Vagina (tissue), 2 donors: ENCODE measurements at places on chromosomes 6 and 20. TPM values are rescaled to one million over a fixed set of nuclear protein-coding genes. Genes with fewer than 3 reads are reported as not detected.
A peak's percentile ranks its signal among the peaks of the same experiment; 100 is the strongest.

DNA sequence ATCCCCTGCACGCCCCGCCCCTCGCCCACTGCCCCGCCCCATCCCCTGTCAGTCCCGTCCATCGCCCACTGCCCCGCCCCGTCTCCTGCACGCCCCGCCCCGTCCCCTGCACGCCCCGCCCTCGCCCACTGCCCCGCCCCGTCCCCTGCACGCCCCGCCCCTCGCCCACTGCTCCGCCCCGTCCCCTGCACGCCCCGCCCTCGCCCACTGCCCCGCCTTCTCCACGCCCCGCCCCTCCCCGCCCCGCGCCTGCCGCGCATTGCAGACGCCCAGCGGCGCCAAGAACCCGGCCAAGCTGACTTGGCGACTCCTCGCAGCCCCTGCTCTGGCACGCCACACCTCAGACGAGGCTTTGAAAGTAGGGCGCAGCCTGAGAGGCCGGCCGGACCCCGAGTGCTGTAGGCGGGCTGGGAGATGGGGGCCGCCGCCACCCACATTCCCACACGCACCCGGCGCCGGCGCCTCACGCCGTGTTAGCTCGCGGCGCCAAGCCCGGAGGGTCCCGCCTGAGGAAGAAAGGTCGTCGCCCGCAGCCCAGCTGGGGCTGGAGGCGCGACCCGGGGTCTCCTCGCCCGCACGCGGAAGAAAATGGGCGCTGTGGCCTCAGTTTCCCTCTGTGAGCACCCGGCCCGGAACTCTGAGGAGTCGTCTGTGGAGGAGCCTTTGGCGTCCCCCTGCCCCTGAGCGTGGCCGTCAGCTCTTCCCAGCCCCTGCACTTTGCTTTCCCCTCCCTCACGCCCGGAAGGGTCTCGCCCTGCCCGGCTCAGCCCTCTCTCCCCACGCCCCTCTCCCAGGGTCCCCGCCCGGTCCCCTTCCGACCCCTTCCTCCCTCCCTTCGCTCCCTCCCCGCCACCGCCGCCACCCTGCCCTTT is at the start of gene RAD21L1:
Gene RAD21L1, plus strand, starts transcription at position 262 of the 872 bp plus-strand sequence. CDS start 2,410 bp downstream, outside the sequence.
- no peaks in the 10 kb centered on the region for H3K27me3 ChIP-seq
- no peaks in the 10 kb centered on the region for H3K36me3 ChIP-seq
- no peak for DNase-seq
- H3K27ac ChIP-seq = peak within 1 kb of the TSS; percentile 44
- H3K4me3 ChIP-seq = peak within 1 kb of the TSS; percentile 57
- peaks cover 12% of the 10 kb centered on the region for H3K4me1 ChIP-seq

PHACTR1 gene
- 0.49 TPM for total RNA-seq

GRCh38 chr6:81455641-81456040 is 296.8 kb downstream of the TENT5A start:
- no peaks in the 10 kb centered on the region for H3K36me3 ChIP-seq
- H3K4me1 ChIP-seq = no peaks in the 10 kb centered on the region
- no peaks in the 10 kb centered on the region for H3K27me3 ChIP-seq
- H3K27ac ChIP-seq = no peak overlapping the region
- no peak for DNase-seq
- H3K4me3 ChIP-seq = no peak overlapping the region

GRCh38 chr6:148200293-148200692 is 142.3 kb upstream of the SASH1 start:
- H3K4me1 ChIP-seq = no peaks in the 10 kb centered on the region
- no peak for DNase-seq
- H3K36me3 ChIP-seq = no peaks in the 10 kb centered on the region

- no peaks in the 10 kb centered on the region for H3K36me3 ChIP-seq
- peaks cover 1% of the 10 kb centered on the region for H3K4me1 ChIP-seq
- H3K27ac ChIP-seq = no peak overlapping the region
- no peak overlapping the region for H3K4me3 ChIP-seq
- no peaks in the 10 kb centered on the region for H3K27me3 ChIP-seq
These were observed 95.5 kb downstream of the KCNB1 start for GRCh38 chr20:49386848-49387580.

GRCh38 chr20:51446656-51447055 is 95.9 kb downstream of the NFATC2 start:
- peak overlapping the region; percentile 50 for H3K27ac ChIP-seq
- H3K36me3 ChIP-seq = no peaks in the 10 kb centered on the region
- H3K4me1 ChIP-seq = peaks cover 44% of the 10 kb centered on the region
- DNase-seq = no peak

GRCh38 chr6:108568551-108569305 is 8.0 kb downstream of the FOXO3 start:
- no peak overlapping the region for H3K27ac ChIP-seq
- peaks cover 42% of the 10 kb centered on the region for H3K36me3 ChIP-seq
- no peak overlapping the region for H3K4me3 ChIP-seq
- peaks cover 96% of the 10 kb centered on the region for H3K4me1 ChIP-seq
- no peak for DNase-seq

DNA sequence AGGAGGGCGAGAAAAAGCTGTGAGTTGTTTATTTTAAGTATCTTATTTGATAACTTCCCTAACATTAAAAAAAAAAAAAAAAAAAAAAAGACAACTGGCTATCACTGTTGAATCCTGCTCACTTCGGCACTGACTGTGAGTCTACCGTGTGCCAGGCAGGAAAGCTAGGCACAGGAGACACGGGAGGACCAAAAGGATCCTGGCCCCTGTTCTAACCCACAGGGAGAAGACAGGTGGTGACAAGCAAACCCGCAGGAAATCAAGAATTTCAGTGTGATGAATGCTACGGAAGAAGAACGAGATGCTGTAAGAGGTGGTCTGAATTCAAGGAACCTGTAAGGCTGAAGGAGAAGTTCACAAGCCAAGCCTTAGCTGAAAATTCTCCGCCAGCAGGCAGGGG is 94.7 kb upstream of the NFATC2 start:
- DNase-seq = no peak
- no peak overlapping the region for H3K4me3 ChIP-seq
- H3K36me3 ChIP-seq = no peaks in the 10 kb centered on the region
- no peaks in the 10 kb centered on the region for H3K27me3 ChIP-seq
- no peak overlapping the region for H3K27ac ChIP-seq
- H3K4me1 ChIP-seq = peaks cover 8% of the 10 kb centered on the region

GRCh38 chr6:44666324-44666723 is 278.8 kb downstream of the CDC5L start:
- H3K27ac ChIP-seq = no peak overlapping the region
- H3K27me3 ChIP-seq = no peaks in the 10 kb centered on the region
- no peak for DNase-seq
- H3K36me3 ChIP-seq = no peaks in the 10 kb centered on the region

DNA sequence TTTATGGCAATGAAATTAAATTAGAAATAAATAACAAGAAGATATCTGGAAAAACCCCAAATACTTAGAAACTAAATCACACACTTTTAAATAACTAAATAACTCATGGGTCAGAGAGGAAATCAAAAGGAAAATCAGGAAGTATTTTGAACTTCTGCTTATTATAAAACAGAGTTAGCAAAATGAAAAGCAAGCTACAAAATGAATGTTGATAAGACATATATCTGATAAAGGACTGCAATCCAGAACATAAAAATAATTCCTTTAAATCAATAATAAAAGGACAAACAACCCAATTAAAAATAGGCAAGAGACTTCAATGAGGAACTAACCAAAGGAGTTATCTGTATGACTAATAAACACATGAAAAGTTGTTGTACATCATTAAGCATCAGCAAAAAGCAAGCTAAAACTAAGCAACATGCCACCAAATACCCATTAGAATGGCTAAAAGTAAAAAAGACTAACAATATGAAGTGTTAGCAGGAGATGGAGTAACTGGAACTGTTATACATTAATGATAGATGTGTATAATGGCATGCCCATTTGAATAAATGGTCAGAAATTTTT is 38.9 kb upstream of the STMND1 start:
- no peak for DNase-seq
- no peaks in the 10 kb centered on the region for H3K36me3 ChIP-seq
- no peak overlapping the region for H3K4me3 ChIP-seq
- H3K27me3 ChIP-seq = no peaks in the 10 kb centered on the region
- no peaks in the 10 kb centered on the region for H3K4me1 ChIP-seq
- H3K27ac ChIP-seq = no peak overlapping the region

ZBTB46 gene
- 7.4 TPM for total RNA-seq

FOXC1 gene
- 9.8 TPM for total RNA-seq

- no peaks in the 10 kb centered on the region for H3K27me3 ChIP-seq
- H3K4me3 ChIP-seq = no peak overlapping the region
- no peaks in the 10 kb centered on the region for H3K4me1 ChIP-seq
- H3K27ac ChIP-seq = no peak overlapping the region
- DNase-seq = no peak
- H3K36me3 ChIP-seq = peaks cover 11% of the 10 kb centered on the region
These were observed 8.6 kb downstream of the ADAT2 start for GRCh38 chr6:143441680-143442545.
